ENCODE measurements at places on chromosomes 4 and X. TPM values are rescaled to one million over a fixed set of nuclear protein-coding genes. Genes with fewer than 3 reads are reported as not detected.

DNA sequence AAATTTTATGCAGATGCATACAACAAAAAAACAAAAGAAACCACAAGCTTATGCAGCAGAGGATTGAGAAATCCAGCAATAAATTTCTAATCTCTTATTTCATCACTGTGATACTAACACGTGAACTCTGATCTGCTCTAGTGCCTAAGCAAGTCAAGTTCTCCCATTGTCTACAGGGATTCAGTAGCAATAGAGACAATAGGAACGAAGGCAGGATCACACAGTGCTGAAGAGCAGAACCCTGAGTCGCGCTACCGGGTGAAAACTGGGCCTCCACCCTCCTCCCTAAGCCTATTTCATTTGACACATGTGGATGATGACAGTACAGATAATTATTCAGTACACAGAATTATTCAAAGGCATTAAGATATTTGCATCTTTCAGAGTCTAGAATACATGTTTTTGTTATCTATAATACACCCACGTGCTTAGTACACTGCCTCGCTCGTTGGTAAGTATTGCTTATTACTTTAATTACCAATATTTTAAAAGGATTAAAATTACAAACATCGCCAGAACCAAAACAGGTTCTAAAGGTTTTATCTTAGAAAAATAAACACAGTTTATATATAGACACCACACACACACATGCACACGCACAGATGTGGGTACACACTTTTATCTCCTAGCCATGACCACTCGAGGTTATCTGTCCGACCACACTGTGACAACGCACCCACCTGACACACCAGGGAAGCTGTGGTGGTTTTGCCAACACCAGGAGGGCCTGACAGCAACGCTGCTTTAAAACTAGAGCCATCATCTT lies 60.1 kb downstream of the RFC1 start:
- no peak for DNase-seq

- no peak for DNase-seq
These were observed 24.4 kb downstream of the PPP2R3B start for GRCh38 chrX:362351-362750.

- no peak for DNase-seq
These were observed 41.9 kb downstream of the ARHGEF38 start for GRCh38 chr4:105594099-105595010.

- DNase-seq, result no peak
These were observed 68.6 kb downstream of the NAT8L start for GRCh38 chr4:2127609-2128332.

- no peak for DNase-seq
These were observed 754.6 kb upstream of the AGA start for GRCh38 chr4:178196751-178197374.

DNA sequence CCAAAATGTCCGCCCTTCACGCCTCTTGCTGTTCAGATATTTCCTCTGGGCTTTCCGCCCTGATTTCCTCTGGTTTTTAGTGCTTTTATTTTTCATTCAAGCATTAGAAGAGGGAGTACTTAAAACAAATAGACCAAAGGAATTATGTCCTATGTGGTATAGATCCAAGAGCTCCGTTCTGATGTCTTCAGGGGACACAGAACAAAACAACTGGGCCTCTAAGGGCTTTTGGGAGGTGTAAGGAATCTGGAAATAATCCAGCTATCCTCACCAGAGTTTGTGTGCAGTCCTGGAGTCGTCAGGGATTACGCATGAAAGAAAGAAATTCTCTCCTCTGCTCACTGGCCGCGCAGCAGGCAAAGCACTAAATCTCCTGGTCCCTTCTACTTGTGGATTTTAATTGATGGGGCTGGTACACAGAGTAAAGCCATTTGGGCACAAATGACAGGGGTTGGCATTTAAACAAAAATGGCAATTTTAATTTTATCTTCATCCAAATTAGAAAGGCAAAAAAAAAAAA lies 999.2 kb downstream of the ADGRL3 start:
- no peak for DNase-seq

DNA sequence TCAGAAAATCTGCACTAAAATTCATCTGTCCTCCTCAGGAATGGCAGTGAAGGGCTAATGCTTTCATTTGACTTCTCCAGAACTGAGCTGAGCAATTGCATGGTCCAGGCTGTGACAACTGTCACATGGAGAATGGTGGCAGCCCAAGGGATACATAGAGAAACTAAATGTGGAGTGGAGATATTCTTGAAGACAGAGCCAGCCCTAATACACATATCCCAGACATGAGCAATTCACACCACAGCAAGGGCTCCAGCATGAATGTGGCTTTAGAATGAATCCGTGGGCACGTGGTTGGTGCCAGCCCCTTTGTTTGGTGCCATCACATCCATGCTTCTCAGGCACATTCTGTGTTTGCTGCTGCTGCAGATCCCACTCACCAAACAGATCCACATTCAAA lies 121.6 kb upstream of the MXRA5 start:
- DNase-seq, result no peak

The UGT2A3 gene
- not detected for polyA plus RNA-seq

The RPA4 gene
- polyA plus RNA-seq, result 0.09 TPM

The PDE6B gene
- 16.1 TPM for polyA plus RNA-seq

The SMIM10L2A gene
- 2.2 TPM for polyA plus RNA-seq

The SCRG1 gene
- polyA plus RNA-seq, result 1.7 TPM

The FGF16 gene
- 3.3 TPM for polyA plus RNA-seq

All from forelimb muscle (tissue), 1 donor.